Gastroesophageal sphincter (tissue), 4 donors: ENCODE measurements at places on chromosomes 2 and 18.

DNA sequence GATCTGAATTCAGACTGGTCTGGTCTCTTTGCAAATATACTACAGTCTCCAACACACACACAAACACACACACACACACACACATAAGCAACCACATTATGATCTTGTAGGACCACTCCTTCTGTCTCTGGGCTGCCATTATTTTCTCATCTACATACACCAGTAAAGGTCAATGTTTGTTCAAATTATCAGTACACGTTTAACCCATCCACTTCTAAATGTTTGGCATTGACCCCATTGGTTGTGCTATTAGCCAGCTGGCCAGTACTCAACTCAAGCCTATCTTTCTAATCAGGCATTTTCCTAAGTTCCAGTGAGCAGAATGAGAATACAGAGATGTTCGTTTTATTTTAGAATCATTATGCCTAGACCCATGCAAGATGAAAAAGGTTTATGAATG is 186.4 kb downstream of the CNTNAP5 start:
- ATAC-seq = no peak

DNA sequence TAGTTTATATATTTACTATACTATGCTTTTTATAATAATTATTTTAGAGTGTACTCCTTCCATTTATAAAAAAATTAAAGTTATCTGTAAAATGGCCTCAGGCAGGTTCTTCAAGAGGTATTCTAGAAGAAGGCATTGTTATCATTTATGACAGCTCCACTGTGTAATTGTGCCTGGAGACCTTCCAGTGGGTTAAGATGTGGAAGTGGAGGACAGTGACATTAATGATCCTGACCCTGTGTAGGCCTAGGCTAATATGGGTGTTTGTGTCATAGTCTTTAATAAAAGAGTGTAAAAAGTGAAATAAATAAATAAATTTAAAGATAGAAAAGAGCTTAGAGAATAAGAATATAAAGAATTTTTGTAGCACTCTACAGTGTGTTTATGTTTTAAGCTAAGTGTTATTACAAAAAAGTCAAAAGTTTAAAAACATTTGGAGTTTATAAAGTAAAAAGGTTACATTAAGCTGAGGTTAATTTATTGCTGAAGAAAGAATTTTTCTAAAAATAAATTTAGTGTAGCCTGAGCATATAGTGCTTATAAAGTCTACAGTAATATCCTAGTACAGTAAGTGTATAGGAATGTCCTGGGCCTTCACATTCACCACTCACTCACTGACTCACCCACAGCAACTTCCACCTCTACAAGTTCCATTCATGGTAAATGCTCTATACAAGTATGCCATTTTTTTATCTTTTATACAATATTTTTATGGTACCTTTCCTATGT is 190.0 kb upstream of the SESTD1 start:
- no peak for ATAC-seq

GRCh38 chr2:159192371-159192918 is 94.1 kb downstream of the WDSUB1 start:
- ATAC-seq = no peak

DNA sequence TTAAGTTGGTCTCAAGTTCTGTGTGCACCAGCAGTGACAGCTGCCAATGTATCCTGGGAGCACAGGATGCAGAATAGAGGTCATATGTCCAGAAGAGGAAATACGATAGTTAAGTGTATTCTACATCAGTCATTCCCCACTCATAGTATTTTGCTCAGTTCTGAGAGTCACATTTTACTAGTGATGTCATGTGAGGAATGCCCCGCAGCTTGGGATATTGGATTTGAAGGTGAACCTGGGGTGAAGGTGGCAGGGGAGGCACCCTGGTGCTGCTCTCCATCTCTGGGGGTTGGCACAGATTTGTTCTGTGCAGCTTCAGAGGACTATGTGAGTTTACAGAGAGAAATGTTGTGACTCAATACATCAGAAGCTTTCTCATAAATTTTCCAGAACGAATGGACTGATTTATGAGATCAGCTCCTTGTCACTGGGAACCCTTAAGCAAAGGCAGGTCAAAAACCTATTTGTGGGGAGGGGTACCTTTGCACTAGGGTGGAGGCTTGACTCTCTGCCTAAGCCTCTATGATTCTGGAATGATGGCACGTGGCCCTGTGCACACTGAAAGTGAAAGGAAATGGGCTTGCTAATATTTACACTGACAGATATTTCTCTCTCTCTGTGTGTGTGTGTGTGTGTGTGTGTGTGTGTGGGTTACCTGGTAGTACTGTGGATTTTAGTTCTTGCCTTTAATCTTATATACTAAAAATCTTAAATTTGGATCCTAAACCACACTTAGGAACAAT is 95.9 kb downstream of the NEB start:
- ATAC-seq = no peak

GRCh38 chr18:68803356-68803755 is 5.5 kb downstream of the CCDC102B start:
- ATAC-seq = peak; percentile 89

DNA sequence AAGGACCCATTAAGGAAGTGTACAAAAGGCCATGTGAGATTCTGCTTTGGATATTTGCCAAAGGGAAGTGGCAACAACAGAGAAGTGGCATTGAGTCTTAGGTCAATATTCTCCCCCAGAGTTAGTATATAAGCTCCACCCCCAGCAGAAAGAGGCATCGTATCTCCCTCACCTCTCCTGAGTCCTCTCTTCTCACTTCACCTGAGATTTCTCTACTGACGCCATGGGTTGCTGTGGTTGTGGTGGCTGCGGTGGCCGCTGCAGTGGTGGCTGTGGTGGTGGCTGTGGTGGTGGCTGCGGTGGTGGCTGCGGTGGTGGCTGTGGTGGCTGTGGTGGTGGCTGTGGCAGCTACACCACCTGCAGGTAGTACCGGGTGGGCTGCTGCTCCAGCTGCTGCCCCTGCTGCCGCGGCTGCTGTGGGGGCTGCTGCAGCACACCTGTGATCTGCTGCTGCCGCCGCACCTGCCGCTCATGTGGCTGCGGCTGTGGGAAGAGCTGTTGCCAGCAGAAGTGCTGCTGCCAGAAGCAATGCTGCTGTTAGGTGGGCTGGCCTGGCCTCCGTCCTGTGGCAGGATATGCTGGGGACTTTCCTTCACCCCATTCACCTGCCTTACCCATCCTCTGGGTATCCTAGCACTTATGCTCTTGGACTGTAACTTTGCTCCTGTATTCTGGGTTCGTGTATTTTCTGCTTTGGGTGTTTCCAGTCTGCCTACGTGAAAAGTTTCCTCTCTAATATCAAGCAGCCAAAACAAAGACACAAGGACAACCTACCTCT is 5.9 kb downstream of the SCYGR3 start:
- peak; percentile 19 for ATAC-seq

DNA sequence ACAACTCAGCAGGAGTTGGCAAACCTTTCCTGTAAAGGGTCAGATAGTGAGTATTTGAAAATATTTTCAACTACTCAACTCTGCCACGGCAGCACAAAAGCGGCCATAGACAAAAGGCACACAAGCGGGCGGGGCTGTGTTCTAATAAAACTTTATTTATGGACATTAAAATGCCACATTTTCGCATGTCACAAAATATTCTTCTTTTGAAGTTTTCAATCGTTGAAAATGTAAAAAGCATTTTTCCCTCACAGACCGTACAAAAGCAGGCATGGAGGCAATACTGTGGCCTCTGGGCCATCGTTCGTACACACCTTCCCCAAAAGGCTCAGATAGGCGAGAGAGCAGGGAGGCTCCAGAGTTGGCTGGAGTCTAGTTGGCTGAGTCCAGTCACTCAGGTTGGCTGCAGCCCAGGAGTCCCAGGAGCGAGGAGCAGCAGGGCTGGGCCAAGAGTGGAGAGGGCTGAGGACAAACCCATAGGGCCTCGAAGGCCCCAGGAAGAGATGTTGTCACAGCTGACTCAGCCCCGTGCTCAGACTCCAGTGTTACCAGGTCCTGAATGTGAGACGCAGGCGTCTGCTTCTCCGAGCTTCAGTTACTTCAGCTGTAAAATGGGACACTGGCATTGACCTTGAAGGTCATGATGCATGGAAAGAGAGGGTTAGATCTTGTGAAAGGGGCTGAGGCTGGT is 42.5 kb downstream of the SDC1 start:
- ATAC-seq = no peak

DNA sequence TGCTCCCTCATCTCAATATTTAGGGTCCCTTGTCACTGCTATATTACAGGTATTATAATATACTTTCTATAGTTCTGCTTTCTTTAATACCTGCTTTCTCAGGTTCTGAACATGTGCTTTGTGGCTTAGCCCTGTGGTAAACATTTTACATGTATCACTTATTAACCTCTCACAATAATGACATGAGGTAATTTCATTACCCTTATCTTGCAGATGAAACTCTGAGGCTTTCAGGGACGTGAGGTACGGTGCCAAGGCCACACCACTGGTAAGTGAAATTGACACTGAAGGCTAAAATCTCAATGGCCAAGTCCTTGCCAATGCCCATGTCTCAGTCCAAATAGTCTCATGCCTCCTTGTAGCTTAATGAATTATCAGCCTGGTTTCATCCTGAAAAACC is 21.7 kb downstream of the LINC00305 start:
- ATAC-seq = no peak

GRCh38 chr18:55439056-55439455 is 148.9 kb downstream of the TCF4 start:
- ATAC-seq = no peak

- no peak for ATAC-seq
Measured at GRCh38 chr2:119836455-119837142, 76.9 kb downstream of the PTPN4 start.

GRCh38 chr2:113760400-113760799 is 4.0 kb upstream of the SLC35F5 start:
- no peak for ATAC-seq

DNA sequence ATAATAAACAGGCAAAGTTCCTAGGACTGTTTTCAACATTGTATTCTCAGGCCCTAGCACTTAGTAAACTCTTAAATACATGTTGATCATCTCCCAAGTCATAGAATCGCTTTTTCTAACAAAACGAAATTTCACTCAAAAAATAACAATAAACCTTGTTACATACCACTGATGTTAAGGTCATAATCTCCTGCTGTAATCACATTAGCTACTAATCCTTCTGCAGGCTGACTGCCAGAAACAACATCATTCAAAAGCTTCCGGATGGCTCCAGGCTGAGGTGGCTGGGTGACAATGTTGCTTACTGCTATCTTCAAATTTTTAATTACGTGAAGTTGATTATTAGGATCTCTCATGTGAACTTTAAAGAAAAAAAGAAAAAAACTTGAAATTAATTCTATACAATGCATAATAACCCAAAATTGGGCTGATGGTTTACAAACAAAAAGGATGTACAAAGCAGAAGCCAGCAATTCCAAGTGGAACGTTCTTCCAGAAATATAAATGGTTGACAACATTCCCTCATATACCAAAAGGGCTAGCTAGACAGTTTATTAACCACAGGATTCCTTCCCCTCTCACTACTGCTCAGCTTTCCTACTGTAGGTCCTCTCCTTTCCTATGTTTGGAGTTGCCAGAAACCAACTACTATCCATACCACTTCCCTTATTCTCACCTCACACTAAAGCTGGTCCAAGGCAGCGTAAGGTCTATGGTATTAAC is 11.6 kb downstream of the TRAPPC8 start:
- no peak for ATAC-seq

- no peak for ATAC-seq
Measured at GRCh38 chr18:37393221-37393827, 172.3 kb downstream of the CELF4 start.

DNA sequence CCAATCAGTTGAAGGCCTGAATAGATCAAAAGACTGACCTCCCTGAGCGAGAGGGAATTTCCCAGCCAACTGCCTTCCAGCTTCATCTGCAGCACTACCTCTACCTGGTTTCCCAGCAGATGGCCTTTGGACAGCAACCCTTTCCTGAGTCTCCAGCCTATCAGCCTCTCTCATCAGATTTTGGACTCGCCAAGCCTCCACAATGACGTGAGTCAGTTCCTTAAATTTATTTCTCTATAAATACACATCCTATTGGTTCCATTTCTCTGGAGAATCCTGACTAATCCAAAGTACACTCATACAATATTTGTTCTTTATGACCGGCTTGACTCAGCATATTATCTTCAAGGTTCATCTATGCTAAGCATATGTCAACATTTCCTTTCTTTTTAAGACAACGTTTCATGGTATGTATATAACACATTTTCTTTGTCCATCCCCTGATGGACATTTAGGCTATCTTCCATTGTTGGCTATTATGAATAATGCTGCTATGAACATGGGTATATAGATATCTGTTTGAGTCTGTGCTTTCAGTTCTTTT is 294.6 kb downstream of the LRATD1 start:
- ATAC-seq = no peak
